EL (cell line): ENCODE measurements at places on chromosomes 16 and 17.

DNA sequence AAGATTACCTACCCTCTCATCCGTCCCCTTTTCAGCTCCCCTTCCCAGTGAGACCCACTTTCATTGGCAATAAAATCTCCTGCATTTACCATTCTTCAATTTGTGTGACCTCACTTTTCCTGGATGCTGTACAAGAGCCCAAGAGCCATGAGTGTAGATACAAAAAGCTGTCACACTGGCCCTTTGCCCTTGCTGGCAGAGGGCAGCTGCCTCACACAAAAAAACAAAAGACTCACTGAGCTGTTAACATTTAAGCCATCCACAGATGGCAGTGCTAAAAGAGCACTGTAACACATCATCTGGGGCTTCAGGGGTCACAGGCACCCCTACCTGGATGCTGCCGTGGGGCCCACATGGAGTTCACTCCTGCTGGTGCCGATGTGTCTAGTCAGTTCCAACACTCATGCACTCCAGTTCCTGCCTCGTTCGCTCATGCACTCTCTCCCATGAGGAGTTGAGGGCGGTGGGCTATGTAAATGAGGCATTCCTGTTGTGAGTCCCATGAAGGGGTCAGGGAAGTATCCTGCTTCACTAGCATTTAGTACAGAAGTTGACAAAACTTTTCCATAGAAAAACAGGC lies 123.1 kb downstream of the CA10 start:
- DNase-seq, result no peak

DNA sequence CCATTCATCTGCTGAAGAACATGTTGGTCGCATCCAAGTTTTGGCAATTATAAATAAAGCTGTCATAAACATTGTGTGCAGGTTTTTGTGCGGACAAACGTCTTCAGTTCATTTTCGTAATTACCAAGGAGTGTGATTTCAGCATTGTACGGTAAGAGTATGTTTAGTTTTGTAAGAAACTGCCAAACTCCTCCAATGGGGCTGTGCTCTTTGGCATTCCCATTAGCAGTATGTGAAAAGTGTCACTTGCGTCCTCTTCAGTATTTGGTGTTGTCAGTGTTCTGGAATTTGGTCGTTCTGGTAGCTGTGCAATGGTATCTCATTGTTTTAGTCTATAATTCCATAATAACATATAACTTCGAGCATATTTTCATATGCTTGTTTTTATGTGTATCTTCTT lies 120.9 kb downstream of the BCAS3 start:
- DNase-seq, result no peak

GRCh38 chr17:74732042-74732867 lies 4.8 kb upstream of the RAB37 start:
- no peak for DNase-seq

DNA sequence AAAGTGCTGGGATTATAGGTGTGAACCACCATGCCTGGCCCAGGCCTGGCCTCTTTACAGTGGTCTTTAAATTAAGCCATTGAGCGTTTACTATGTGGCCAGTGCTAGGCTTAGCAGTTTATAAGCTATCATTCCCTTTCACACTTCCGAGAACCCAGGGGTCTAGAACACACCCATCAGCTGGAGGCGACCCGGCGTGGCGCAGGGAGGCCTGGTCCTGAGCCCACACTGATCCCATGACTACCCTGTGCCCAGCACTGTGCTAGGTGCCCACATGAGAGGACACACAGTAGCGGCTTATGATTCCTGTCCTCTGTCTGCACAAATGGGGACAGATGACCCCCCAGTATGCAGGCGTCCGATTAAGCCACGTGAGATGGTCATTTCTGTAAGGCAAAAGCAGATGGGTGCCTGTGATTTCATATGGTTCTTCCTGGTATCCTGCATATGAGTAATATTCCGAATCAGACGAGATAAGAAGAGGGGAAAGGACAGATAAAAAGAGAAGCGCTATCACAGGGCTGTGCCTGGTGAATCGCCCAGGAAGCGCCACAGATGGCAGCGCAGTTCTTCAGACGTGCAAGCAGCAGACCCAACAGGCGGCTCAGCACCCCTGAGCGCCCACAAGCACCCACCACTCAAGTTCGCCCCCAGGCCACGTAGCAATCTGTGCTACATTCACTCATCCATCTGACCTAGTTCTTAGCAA lies 5.3 kb downstream of the OSGIN1 start:
- no peak for DNase-seq

- DNase-seq, result no peak
These were observed 249.9 kb downstream of the GSG1L start for GRCh38 chr16:27813591-27813990.

DNA sequence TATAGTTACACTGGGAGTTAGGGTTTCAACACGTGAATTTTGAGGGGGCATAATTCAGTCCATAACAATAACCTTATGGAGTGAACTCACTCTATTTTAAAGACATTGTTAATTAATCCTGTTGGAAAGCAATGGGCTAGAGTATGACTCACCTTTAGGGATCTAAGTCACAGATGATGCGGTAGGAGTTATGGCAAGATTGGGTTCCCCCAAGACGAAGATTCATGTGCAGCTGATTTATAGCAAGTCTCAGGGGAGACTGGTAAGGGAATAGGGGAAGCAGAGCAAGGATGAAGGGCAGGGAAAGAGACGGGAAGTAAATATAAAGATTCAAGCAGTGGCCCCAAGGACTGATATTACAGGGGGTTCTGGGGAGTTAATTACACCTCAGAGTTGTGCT lies 159.6 kb upstream of the DNAH9 start:
- DNase-seq, result no peak

DNA sequence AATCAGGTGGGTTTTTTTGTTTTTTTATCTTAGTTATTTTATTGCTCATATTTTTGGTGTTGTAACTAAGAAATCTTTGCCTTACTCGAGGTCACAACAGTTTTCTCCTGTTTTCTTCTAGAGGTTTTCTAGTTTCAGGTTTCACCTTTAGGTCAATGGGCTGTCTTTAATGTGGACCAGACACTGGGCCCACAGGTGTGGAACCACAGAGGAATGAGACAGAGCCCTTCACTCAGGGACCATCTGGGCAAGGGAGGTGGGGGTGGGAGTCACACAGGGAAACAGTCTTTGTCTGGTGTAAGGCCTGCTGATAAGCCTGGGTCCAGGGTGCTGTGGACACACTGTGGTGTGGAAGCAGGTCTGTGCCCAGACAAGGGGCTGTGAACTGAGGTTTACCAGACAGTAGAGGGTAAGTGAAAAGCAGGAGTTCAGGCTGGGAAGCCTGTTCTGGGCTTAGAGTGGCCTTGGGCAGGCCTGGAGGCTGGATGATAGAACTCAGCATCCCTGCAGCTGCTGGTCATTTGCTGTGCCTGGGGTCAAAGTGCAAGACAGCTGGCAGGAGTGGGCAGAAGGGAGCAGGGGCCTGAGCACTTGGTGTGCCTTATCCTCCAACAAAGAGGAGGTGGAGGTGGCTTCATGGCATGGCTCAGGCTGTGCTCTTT lies 75.6 kb downstream of the SPECC1 start:
- no peak for DNase-seq

DNA sequence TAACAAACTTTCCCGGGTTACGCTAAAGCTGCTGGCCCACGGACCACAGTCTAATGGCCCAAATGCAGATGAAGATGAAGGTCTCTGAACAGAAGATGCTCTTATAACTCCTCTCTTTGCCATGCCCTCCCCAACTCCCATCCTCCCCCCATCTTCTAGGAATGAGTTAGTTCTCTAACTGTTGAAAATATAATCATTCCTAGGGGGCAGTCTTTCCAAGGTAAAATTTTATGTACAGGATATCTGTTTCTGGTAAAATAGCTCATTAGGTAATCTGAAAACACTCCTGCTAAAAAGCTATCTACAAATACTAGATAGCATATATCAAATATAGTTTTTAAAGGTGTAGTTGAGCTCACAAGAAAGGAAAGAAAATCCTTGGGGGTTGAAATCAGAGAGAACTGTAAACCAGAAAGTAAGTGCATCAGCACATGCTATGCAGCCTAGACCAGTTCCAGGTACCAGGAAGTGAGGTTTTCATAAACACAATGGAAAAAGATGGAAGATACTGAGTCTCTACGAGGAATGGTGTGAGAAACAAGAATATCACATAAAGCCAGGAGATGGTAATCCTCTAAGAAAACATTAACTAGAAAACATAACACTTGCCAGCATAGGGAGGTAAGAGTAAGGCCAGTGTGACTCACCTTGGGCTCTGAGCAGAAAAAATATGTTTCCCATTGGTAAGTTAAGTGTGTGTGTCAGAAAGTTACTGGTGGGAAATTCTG lies 38.1 kb downstream of the CMC2 start:
- peak; percentile 25 for DNase-seq

GRCh38 chr16:69619514-69619913 lies 53.7 kb downstream of the NFAT5 start:
- no peak for DNase-seq

DNA sequence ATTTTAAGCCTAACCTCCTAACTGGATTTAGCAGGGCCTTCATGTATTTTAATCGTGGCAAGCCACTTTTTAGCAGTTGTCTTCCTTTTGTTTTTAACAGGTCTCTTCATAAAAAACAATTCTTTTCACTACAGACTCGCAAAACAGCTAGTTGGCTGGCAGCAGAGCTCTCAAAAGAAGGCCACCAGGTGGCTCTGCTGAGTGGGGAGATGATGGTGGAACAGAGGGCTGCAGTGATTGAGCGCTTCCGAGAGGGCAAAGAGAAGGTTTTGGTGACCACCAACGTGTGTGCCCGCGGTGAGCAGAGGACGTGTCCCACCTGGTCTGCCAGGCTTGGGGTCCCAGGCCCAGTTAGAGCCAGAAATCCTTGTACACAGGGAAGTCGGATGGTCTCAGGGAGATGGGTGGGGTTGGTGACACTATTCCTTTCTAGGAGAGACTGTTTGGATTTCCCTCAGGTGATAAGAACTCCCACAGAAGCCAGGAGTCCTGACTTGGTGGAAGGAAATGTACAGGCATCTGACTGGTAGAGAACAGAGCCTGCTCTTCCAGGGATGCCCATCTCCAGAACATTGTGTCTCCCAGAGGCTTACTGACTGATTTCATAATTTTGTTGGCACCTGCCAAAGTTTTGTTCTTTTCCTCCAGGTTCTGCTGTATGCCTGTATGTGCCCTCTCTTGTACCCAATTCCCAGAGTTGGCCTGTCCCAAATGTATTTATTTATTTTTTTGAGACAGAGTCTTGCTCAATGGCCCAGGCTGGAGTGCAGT lies 14.9 kb upstream of the DDX19A start:
- no peak for DNase-seq

GRCh38 chr17:38590988-38591758 lies 14.6 kb downstream of the SRCIN1 start:
- no peak for DNase-seq

DNA sequence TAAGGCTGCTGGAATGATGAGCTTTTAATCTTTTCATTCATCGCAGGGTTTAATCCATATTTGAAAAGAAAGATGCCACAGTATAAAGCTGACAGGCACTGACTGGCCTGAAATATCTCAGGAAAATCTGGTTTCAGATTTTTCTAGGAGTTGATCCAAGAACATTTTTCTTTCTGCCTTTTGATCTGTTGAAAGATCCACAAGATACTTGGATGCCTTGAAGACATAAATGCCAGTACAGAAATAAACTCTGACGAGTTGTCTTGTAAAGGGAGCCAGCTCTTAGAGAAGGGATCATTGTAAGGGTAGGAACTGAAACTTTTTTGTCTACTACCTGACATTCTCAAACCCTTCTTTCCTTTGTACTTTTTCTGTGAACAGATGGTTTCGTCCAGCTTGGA lies 25.4 kb upstream of the KRT20 start:
- peak; percentile 61 for DNase-seq

DNA sequence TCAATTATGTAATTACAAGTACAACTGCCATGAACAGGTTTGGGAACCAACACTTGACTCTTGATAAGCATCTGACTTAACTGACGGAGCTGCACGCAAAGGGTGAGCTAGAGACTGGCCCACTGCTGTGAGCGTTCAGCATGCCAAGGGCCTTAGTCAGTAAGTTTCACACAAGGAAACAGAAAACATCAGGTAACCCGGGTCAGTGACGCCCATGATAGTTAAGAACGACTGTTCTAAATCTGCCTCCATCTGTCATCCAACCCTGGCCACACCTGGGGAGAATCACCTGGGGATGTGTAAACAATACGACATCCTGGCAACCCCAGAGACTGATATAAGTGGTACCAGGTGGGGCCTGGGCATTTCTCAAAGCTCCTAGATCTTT lies 12.3 kb downstream of the SMIM5 start:
- no peak for DNase-seq

DNA sequence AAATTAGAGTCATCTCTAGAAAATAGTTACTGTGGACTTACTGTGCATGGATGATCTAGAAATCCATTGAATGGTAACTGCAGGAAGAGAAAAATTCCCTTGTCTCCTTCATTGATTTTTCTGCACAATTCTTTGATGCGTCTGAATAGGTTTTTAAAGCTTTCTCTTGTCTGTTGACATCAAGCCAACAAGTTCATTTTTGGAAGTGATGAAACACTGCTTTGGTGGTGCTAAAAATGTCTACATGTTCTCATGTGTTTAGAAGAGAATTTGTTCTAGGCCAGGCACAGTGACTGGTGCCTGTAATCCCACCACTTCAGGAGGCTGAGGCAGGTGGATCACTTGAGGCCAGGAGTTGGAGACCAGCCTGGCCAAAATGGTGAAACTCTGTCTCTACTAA lies 57.1 kb upstream of the AXIN2 start:
- no peak for DNase-seq
